RWPE2 (cell line): ENCODE measurements at places on chromosomes 11 and 22.

- H3K27me3 ChIP-seq = no peaks in the 10 kb centered on the region
- no peak for DNase-seq
- no peak overlapping the region for H3K4me3 ChIP-seq
Observed at GRCh38 chr11:110317516-110317932, 21.1 kb upstream of the RDX start.

- no peak overlapping the region for H3K4me3 ChIP-seq
- H3K27me3 ChIP-seq = no peaks in the 10 kb centered on the region
- H3K36me3 ChIP-seq = no peaks in the 10 kb centered on the region
- no peak overlapping the region for H3K27ac ChIP-seq
Observed at GRCh38 chr11:125192183-125192582, 27.6 kb downstream of the PKNOX2 start.

GRCh38 chr22:24418786-24419474, 8.5 kb upstream of the ADORA2A start:
- H3K36me3 ChIP-seq = peaks cover 10% of the 10 kb centered on the region; the same call in 1 of the 2 replicates
- no peak for DNase-seq
- H3K4me1 ChIP-seq = peaks cover 6% of the 10 kb centered on the region
- peaks cover under 1% of the 10 kb centered on the region for H3K27me3 ChIP-seq
- no peak overlapping the region for H3K4me3 ChIP-seq

GRCh38 chr22:29988719-29989118, 91.5 kb upstream of the HORMAD2 start:
- no peak overlapping the region for H3K27ac ChIP-seq
- H3K4me3 ChIP-seq = no peak overlapping the region
- no peak for DNase-seq
- peaks cover 18% of the 10 kb centered on the region for H3K4me1 ChIP-seq

GRCh38 chr22:27564806-27565205, 236.8 kb downstream of the MN1 start:
- no peaks in the 10 kb centered on the region for H3K4me1 ChIP-seq
- H3K27ac ChIP-seq = no peak overlapping the region
- DNase-seq = no peak
- H3K4me3 ChIP-seq = no peak overlapping the region
- no peaks in the 10 kb centered on the region for H3K27me3 ChIP-seq

DNA sequence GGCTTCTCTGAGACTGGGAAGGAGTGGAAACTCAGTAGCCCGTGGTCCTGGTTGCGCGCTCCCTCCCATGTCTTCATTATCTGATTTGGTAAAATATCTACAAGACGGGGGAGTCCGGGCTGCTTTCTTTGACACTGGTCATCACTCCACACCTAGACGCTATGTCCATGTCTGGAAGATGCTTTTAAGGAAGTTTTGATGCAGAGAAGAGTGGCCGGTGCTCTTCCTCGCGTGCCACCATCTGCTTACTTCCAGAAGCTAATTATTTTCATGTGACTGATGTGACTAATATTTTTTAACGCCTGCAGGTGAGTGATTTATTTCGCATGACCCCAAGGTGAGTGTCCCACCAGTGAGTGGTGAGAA, 339 bp upstream of the TRIM21 start:
- H3K27ac ChIP-seq = no peak overlapping the region
- DNase-seq = no peak
- peak overlapping the region; percentile 69 for H3K4me3 ChIP-seq
